AG09309 (cell line): ENCODE measurements at places on chromosomes 16 and 17.

DNA sequence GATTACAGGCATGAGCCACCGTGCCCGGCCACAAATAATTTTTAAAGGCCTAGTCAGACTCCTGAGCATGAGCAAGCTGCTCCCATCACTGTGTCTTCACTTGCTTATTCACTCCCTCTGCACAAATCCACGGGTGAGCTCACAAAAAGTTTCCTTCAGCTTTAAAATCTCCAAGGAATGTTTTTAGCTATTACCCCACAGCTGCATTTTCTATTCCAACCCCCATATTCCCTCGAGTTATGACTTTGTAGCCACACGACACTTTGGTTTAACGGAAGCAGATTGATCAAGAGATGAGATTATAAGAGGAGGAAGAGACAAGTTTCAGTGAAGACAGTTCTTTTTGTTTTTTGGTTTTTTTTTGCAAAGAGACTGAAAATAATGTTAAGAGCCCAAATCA is 49.1 kb upstream of the SLC25A19 start:
- peak; percentile 59 for DNase-seq

DNA sequence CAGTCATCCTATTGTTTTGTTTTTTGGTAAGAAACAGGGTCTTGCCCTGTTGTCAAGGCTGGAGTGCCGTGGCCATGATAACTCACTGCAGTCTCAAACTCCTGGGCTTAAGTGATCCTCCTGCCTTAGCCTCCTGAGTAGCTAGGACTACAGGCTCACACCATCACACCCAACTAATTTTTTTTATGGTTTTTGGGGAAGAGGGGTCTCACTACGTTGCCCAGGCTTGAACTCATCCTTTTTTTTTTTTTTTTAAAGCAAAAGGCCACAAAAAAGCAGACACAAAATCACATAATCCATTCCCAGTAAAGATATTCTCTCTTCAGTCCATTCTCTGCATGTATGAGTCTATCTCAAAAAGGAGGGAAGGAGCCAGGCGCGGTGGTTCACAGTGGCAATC is 5.5 kb downstream of the SPAG9 start:
- DNase-seq, result no peak

DNA sequence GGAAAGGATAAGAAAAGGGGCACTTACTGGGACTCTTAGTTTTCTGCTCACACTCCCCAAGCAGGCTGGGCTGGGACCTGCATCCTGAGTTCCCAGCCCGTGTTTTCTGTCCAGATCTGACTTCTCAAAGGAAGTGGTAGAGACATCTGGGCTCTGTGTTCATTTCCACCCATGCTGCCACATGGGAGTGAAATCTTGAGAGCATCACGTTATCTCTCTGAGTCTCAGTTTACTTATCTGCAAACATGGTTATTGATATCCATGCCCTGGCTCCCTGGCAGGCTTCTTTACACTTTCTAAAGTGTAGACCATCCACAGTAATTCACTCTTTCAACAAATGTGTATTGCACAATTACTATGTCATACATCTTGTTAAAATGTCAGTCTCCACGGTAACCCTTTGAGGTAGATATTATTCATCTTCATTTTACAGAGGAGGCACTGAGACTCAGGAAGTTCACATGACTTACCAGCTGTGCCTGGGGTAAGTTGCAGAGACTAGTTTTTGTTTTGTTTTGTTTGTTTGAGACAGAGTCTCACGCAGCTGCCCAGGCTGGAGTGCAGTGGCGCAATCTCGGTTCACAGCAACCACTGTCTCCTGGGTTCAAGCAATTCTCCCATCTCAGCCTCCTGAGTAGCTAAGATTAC is 3.4 kb downstream of the ZNF688 start:
- peak; percentile 92 for DNase-seq

GRCh38 chr17:77905266-77905665 is 53.2 kb upstream of the TNRC6C start:
- no peak for DNase-seq

DNA sequence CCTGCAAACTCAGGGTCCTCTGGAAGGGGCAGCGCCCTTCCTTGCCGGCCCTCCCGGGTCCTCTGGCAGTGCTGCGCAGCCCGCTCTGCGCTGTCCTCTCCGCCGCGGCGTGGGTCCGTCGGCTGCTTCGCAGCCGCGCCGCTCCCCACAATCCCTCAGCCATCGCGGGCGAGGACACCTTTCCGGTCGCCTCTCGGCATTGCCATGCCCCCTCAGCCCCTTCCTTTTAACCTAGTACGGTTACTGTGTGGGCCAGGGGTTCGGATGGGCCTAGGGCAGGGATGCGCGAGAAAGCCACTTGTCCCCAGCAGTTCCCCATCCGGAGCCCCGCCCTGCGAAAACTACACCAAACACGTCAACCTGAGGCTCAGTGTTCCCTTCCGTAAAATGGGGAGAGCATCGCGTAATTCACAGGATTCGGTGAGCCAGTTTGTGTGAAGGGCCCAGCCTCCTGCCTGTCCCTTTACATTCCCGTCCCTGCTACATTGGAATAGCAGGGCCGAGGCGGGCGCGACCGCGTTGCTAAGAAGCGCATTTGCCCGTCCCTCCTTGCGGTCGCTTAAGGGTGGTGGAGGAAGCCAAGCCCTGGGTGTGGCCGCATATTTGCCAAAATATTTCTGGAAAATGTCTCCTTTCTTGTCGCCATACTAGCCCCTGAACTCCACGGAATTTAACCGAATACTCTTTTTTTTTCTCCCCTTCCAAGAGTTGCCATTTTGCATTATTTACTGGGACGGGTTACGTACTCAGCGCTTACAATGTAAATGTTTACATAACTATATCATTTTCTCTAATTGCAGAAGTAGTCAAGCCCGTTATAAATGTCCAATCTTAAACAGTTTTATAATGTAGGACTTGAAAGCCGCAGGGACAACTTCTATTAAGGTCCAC is 13.2 kb downstream of the COPZ2 start:
- no peak for DNase-seq

- no peak for DNase-seq
These were observed 14.5 kb downstream of the MPO start for GRCh38 chr17:58265902-58266875.
